ENCODE measurements at places on chromosomes 7 and 10. TPM values are rescaled to one million over a fixed set of nuclear protein-coding genes. Genes with fewer than 3 reads are reported as not detected.

The SPDYE11 gene
- 0.25 TPM for total RNA-seq

The NEUROD6 gene
- total RNA-seq: not detected

The CDHR3 gene
- total RNA-seq: 50.8 TPM

The SLIT1 gene
- total RNA-seq: 11.3 TPM

The OR6B1 gene
- total RNA-seq: not detected

The HOGA1 gene
- not detected for total RNA-seq

The TMEM270 gene
- total RNA-seq: not detected

The TWNK gene
- total RNA-seq: 10.1 TPM

The PON1 gene
- total RNA-seq: 1.1 TPM

The MYOZ1 gene
- total RNA-seq: 0.64 TPM

The OPN4 gene
- total RNA-seq: not detected

The GRM3 gene
- total RNA-seq: not detected
